NCI-H1436 treated with DMSO at 0.1 percent for 48 hours (cell line): ENCODE measurements at places on chromosomes 5 and 9.
A peak's percentile ranks its signal among the peaks of the same experiment; 100 is the strongest.

DNA sequence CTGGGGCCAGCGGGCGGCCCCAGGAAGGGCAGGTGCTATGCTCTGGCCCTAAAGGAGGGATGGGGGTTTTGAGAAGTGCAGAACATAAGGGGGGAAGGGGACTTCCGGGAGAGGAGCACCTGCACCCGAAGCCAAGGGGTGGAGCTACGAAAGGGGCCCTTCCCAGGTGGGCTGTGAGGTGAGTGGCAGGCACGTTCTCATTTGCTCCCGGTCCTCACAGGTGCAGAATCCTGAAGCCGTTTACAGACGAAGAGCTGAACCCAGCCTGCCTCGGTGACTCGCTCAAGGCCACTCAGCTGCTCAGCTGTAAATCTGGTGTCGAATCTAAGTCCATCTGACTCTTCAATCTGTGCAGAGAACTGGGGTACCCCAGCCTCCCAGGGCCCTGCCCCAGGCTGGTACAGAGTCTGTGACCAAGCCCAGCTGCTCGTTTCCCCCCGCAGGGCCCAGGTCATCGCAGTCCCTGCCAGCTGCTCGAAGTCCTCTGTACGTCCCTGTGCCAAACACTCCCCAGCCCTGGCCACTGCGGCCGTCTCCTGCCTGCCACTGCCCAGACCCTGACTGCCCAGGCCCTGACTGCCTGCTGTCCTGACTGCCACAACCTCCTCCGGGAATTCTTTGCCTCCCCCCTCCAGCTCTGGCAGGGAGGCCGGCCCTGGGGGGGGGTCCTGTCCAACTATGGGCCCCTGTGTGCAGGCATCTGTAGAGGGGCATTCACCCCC lies 53.8 kb upstream of the RXRA start:
- DNase-seq, result peak; percentile 44

- DNase-seq, result no peak
These were observed 329.0 kb upstream of the PANK3 start for GRCh38 chr5:168908207-168908606.

DNA sequence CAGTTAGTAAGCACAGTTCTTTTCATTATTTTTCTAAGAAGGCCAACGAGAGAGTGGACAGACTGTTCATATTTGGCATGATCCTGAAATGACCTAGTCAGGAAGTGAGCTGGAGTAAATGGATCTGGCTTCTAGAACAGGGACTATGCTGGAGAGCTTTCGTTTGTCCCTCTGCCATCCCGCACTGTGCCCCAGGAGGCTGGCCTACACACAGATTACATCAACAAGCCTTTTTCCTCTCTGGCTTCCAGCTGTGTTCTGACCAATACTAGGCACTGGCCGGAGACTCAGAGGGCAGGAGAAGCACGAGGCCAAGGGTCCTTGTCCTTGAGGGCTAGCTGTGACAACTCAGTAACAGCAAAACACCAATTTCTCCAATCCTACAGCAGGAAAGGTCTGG lies 127.8 kb downstream of the MED27 start:
- DNase-seq, result no peak

DNA sequence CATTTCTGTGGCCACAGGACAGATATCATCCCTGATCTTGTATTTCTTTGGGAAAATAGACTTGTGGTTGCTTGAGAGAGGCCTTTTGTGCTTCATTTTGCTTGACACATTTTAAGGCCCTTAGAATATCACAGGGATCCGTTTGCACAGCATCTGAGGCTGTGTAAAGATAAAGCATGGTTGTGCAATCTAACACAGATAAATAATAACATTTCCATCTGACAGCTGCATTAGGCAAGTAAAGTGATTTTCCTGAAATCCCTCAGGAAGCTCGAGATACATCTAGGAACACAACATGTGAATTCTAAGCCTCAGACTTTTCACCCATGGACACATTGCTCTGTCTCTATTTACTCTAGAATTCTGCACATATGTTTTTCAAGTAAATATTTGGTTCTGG lies 212.8 kb upstream of the ADAMTSL1 start:
- DNase-seq, result no peak

DNA sequence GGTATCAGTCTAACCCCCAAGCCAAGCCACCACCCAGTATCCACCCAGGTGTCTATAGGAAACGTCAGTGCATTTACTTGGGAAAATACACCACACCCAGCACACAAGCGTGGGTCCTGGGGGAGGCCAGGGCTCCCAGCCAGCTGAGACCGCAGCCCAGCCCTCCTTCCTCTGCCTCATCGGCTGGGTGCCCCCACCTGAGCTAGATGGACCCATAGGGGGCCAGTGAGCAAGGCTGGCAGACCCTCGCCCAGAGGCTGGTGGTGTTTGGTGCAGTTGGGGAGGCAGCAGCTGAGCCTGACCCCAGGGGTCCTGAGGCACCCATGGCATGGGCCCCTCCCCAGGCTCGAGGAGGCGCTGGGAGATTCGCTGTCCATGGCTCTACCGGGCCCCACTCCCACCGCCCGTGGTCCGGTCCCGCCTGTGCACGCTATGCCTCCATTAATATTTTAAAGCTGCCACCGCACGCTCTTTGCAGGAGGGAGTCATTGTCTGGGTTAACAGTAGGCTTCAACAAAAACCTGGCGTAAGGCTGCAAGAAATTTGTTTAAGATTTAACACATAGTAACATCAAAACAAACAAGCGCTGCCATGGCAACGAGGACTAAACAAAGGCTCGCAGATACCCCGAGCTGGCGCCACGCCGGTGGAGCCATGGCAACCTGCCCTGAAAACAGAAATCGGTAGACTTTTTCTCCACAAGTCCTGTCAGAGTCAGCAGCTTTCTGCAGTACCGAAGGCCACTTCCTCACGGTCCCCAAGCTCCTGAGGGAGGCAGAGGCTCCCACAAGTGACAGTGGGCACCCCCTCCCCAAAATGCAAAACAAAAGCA lies 20.6 kb downstream of the TPPP start:
- peak; percentile 32 for DNase-seq

GRCh38 chr5:40655138-40655537 lies 24.6 kb upstream of the PTGER4 start:
- DNase-seq, result no peak

GRCh38 chr9:129102791-129103594 lies 7.6 kb downstream of the CRAT start:
- no peak for DNase-seq

- no peak for DNase-seq
These were observed 27.8 kb downstream of the PRLR start for GRCh38 chr5:35202319-35203111.

DNA sequence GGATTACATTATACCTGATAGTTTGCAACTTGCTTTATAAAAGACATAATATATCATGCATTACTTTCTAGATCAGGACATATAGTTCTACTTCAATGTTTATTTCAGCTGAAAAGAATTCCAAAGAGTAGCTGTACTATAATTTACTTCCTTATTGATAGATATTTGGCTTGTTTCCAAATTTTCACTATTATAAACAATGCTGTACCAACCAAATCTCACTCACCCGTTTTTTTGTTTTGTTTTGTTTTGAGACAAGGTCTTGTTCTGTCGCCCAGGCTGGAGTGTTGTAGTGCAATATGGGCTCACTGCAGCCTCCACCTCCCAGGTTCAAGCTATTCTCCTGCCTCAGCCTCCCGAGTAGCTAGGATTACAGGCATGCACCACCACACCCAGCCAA lies 132.7 kb downstream of the GNAQ start:
- no peak for DNase-seq

DNA sequence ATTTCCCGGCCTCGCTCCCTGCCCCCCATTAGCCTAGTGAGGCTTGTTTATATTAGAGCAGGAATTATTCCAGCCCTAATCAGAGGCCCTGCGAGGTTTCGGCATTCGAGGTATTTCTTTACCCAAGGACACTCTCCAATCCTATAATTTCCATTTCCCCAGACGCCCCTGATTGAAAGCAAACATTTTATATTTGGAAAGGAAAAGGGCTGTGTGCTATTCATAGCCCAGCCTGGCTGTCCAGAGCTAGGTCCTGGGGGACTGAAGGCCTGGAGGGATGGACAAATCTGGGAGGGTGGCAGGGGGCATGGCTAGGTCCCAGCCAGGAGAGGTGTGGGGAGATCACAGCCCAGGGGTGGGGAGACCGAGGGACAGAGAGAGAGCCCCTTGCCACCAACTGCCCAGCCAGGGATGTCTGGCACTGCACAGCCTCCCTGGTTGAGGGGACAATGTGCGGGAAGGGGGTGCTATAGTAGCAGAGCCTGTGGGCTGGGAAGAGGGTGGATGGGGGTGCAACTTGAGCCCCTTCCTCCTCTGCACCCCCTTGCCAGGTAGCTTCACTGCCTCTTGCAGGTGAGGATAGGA lies 125.1 kb downstream of the BARX1 start:
- DNase-seq, result no peak

DNA sequence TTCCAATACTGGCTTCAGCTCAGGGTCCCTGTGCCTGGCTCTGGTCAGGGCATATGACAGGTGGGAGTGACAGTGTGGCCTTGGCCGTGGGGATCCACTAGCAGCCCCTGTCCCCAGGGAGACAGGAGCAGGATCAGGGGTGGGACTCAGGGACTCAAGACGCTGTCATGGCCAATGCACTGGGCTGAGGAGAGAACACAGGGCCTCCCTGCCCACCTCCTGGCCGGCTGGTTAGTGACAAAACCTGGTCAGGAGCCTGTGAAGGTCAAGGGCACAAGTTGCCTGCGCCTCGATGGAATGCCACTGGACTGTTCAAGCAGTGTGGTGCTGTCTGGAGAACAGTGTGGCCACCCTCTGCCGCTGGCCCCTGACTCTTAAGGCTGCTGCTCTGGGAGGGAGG lies 86.8 kb downstream of the OLFM1 start:
- no peak for DNase-seq

GRCh38 chr9:2411459-2412215 lies 209.9 kb upstream of the VLDLR start:
- no peak for DNase-seq

GRCh38 chr9:89706086-89706485 lies 101.3 kb downstream of the GADD45G start:
- DNase-seq, result no peak

DNA sequence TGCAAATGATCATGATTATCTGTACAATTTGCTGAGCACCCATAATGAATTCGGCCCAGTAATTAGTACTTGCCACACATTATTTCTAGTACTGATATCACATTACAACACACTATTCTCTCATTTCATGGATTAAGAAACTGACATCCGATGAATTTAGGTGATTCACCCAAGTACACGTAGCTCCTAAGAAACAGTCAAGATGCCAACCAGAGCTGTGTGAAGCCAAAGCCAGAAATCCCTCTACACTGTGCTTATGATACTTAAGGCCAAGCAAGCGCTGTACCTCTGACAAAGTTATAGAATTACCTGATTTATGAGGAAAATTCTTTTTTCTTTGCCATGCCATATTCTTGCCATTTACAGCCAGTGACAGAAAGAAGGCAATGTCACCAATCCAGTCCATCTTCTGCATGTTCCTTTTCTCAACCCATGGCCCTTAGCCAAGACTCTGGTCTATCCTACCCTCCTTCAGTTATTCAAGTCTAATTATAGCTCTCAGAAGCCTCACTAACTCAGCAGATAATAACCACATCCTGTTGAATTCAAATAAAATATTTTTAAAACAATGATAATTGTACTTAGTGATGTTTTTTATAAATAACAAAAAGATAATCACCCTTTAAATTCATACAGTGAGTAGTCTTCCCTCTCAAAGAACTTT lies 74.3 kb upstream of the PTGER4 start:
- no peak for DNase-seq

GRCh38 chr5:33720176-33720575 lies 171.6 kb downstream of the ADAMTS12 start:
- DNase-seq, result no peak

DNA sequence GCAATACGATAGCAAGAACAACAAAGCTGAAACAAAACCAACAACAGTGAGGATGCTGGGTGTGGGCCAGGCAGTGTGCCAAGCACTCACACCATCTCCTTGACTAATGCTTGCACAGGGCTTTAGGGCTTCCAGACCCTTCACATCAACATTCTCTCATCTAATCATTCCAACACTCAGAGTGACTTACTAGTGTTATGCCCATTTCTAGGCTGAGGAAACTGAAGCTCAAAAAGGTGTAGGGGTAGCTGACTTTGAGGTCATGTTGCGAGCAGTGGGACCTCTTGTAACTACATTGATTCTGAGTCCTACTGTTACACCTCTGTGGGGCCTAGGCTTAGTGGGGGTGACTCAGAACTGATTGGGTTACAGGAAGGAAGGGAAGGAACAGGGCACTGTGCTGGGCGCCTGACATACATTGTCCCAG lies 9.7 kb downstream of the ANGPTL2 start:
- DNase-seq, result no peak

GRCh38 chr9:69469136-69469535 lies 144.1 kb downstream of the ENTREP1 start:
- DNase-seq, result peak; percentile 45

GRCh38 chr9:3479514-3480352 lies 46.1 kb downstream of the RFX3 start:
- no peak for DNase-seq

GRCh38 chr5:114327987-114328386 lies 33.9 kb upstream of the KCNN2 start:
- no peak for DNase-seq

DNA sequence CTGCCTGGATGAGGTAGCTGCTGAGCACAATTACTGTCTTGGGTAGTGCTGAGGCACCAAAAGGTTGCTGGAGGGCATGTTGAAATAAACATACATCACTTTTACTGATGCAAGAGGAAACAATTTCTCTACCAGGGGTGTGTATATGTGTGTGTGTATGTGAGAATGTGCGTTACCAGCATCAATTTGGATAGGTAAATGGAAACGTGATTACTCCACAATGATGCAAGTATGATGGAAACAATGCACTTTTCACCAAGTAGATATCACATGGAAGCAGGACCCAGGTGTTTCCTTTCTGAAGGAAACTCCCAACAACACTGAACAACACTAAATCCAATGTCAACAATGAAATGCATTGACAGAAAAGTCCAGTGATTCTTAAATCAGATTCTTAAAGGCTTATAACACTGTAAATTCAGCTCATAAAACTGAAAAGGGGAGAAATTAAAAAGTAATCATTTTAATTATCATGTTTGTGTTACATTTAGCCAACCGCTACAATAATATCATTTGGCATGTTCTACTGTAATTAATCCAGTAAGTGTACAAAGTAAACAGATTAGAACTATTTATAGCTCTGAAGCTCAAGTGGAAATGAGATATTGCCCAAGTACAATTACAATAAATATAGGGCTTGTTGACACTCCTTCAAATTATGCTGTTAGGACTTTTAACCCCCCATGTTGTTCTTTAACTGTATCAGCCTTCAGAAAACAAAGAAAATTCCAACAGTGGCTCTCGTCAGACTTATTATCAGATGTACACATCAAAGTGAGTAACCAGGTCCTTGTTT lies 25.3 kb downstream of the YIPF5 start:
- no peak for DNase-seq

DNA sequence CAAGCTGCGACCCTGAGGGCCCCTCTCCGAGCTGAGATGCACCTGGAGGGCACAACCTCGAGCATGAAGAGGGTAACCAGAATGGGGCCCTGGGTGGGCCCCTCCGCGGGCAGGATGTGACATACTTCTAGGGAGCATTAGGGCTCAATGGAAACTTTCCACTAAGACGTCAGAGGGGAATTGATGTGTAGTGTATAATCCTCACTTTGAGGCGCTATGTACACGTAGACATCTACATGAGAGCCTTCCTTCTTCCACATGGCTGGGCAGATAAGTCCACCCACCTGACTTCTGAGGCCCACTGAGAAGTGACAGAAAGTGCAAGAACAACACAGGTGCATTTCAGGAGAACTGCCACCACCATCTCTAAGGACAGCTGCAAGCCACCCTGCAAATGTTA lies 61.0 kb downstream of the DAP start:
- no peak for DNase-seq
